ENCODE measurements at places on chromosomes 13 and 19. TPM values are rescaled to one million over a fixed set of nuclear protein-coding genes. Genes with fewer than 3 reads are reported as not detected.

Gene LMTK3
- total RNA-seq: 3.1 TPM

Gene KIRREL2
- 0.39 TPM for total RNA-seq

Gene CEACAM3
- total RNA-seq: not detected

Gene IRS2
- 5.0 TPM for total RNA-seq

Gene LRRC25
- not detected for total RNA-seq

Gene SIGLEC5
- total RNA-seq: not detected

Gene FLT1
- total RNA-seq: 29.9 TPM

Gene ZNF587B
- total RNA-seq: 20.8 TPM

GRCh38 chr19:14073925-14074838 is 1.6 kb downstream of the MISP3 start:
- H3K27ac ChIP-seq: peak overlapping the region; percentile 93
- peaks cover 8% of the 10 kb centered on the region for H3K4me1 ChIP-seq
- no peaks in the 10 kb centered on the region for H3K27me3 ChIP-seq
- no peak for DNase-seq
- peak overlapping the region; percentile 97 for H3K4me3 ChIP-seq

- H3K4me3 ChIP-seq: peak overlapping the region; percentile 26
- no peaks in the 10 kb centered on the region for H3K27me3 ChIP-seq
- peaks cover 43% of the 10 kb centered on the region for H3K4me1 ChIP-seq
- no peak for DNase-seq
These were observed 6.5 kb upstream of the CIRBP start for GRCh38 chr19:1262623-1263123.

DNA sequence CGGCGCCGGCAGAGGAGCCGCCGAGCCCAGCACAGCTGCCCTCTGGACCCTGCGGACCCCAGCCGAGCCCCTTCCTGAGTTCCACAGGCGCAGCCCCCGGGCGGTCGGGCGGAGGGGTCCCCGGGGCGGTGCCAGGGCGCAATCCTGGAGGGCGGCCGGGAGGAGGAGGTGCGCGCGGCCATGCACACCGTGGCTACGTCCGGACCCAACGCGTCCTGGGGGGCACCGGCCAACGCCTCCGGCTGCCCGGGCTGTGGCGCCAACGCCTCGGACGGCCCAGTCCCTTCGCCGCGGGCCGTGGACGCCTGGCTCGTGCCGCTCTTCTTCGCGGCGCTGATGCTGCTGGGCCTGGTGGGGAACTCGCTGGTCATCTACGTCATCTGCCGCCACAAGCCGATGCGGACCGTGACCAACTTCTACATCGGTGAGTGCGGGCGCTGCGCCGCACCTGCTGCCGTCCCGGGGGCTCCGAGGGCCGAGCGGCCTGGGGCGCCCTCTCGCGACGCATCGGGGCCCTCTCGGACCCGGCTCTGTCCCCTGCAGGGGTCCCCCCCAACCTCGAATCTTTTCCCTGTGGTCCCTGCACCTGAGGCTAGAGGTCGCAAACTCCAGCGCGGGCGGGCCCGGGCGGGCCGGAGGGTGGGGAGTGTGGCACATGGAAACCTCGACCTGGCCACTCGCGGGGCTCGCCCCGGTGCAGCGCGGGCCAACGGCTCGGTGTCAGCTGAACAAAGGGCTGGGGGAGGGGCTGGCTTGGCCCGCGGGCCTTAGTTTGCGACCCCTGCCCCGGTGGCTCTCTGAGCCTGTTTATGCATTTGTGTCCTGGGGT is at the start of gene KISS1R:
Gene KISS1R (plus strand): TSS at position 11 of the 829 bp plus-strand sequence. CDS start 170 bp downstream, at position 181.
- peaks cover 4% of the 10 kb centered on the region for H3K27me3 ChIP-seq
- no peaks in the 10 kb centered on the region for H3K36me3 ChIP-seq
- peak within 1 kb of the TSS; percentile 38 for H3K27ac ChIP-seq
- peaks cover 14% of the 10 kb centered on the region for H3K4me1 ChIP-seq

DNA sequence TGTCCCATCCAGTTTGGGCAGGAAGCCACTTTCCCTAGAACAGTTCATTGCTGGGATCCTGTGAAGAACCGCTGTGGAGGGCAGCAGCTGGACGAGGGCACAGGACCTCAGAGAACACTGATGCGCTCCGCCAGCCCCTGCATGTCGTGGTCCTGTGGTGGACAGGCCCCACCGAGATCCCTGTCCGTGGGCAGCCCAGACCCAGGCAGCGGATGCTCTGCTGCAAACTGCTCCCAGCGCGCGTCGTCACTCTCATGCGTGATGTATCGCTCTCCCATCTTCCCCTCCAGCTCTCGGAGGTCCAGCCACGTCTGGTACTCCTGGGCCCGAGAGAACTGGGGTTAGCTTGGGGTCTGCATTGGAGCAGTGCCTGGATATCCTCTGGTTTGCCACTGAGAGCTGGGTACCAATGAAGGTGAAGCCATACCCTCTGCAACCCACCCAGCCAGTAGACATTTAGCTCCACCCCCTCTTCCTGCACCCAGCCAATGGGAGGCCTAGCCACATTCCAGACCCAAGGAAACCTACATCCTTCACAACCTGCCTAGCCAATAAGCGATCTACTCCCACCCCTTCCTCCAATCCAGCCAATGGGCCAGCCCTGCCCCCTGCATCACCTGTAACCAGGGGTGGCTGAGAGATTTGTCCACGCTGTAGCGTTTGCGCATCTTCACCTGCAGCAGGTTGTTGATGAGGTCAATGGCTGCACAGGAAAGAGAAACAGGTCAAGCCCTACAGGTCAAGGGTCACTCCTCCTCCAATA is 13.6 kb upstream of the DACT3 start:
- peaks cover 8% of the 10 kb centered on the region for H3K4me1 ChIP-seq
- no peak overlapping the region for H3K4me3 ChIP-seq
- H3K27me3 ChIP-seq: no peaks in the 10 kb centered on the region
- H3K36me3 ChIP-seq: peaks cover 72% of the 10 kb centered on the region
- no peak overlapping the region for H3K27ac ChIP-seq

DNA sequence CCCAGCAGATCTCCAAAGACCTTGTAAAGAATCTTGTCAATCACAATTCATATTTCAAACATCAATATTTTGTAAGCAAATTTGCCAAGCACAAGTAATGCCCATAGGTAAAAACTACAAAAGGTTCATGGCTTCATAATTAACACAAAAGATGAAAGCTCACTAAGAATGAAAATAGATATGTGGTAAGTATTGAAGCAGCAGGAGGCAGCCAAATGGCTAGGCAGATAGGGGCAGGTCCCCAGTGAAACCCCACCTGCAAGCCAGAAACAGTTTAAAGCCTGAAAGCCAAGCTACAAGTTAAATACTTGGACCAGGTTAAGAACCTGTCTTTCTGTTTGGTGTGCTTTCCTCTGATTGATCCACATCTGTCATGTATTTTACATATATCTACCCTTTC is 942.6 kb upstream of the SPRY2 start:
- H3K36me3 ChIP-seq: no peaks in the 10 kb centered on the region
- no peaks in the 10 kb centered on the region for H3K4me1 ChIP-seq
- no peak overlapping the region for H3K27ac ChIP-seq
- H3K4me3 ChIP-seq: no peak overlapping the region
- DNase-seq: no peak
- no peaks in the 10 kb centered on the region for H3K27me3 ChIP-seq

- DNase-seq: no peak
- no peak overlapping the region for H3K27ac ChIP-seq
- H3K4me1 ChIP-seq: peaks cover 5% of the 10 kb centered on the region
- peaks cover 25% of the 10 kb centered on the region for H3K27me3 ChIP-seq
- no peaks in the 10 kb centered on the region for H3K36me3 ChIP-seq
These were observed 12.9 kb downstream of the COL4A2 start for GRCh38 chr13:110319774-110320509.

GRCh38 chr19:6963937-6964336 is 57.3 kb downstream of the MBD3L2B start:
- no peak overlapping the region for H3K4me3 ChIP-seq
- H3K27me3 ChIP-seq: no peaks in the 10 kb centered on the region
- H3K4me1 ChIP-seq: no peaks in the 10 kb centered on the region
- H3K27ac ChIP-seq: no peak overlapping the region
- no peak for DNase-seq
- no peaks in the 10 kb centered on the region for H3K36me3 ChIP-seq

DNA sequence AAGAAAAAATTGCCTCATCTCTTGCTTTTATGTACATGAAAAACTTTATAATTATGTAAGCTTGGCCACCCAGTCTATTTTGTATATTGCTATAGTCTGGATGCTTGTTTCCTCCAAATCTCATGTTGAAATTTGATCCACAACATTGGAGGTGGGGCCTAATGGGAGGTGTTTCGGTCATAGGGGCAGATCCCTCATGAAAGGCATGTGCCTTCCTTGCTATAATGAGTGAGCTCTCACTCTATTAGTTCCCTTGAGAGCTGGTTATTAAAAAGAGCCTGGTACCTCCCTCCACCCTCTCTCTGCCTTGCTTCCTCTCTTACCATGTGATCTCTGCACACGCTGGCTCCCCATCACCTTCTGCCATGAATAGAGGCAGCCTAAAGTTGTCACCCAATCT is 1005.1 kb downstream of the PCDH9 start:
- no peak overlapping the region for H3K27ac ChIP-seq
- no peaks in the 10 kb centered on the region for H3K27me3 ChIP-seq
- H3K4me3 ChIP-seq: no peak overlapping the region
- DNase-seq: no peak
- H3K4me1 ChIP-seq: peaks cover 2% of the 10 kb centered on the region

GRCh38 chr13:90188351-90188636 is 1159.2 kb upstream of the MIR17HG start:
- no peak for DNase-seq
- no peak overlapping the region for H3K27ac ChIP-seq
- no peak overlapping the region for H3K4me3 ChIP-seq
- no peaks in the 10 kb centered on the region for H3K4me1 ChIP-seq
- H3K36me3 ChIP-seq: no peaks in the 10 kb centered on the region
- H3K27me3 ChIP-seq: no peaks in the 10 kb centered on the region

DNA sequence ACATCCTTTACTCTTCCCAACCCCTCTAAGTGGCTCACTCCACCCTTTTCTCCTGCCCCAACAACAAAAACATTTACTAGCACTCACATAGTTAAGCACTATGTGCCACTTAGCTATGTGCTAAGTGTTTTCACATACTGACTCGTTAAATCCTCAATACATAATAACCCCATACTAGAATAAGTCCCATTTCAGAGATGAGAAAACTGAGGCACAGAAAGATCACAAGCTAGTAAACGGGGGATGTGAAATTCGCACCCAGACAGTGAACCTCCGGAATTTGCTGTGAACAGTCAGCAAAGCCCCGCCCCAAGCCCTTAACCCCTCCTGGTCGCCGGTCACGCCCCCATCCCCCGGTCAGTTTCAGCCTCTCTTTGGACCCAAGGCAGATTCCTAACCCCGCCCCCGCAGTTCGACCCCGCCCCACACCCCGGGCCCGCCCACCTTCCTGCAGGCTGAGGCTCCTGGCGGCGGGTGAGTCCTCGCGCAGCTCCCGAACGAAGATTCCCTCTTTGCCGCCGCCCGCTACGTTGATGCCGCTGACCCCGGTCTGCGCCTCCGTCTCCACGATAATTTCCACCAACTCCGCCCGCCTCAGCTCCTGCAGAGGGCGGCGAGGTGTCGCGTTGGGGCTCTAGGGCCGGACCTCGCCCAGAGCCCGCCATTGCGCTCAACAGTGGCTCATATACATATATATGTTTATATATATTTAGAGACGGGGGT is 9.8 kb downstream of the PRX start:
- H3K27me3 ChIP-seq: peaks cover 3% of the 10 kb centered on the region
- peak overlapping the region; percentile 85 for H3K4me3 ChIP-seq
- H3K4me1 ChIP-seq: peaks cover 12% of the 10 kb centered on the region
- DNase-seq: peak; percentile 83

GRCh38 chr13:110405597-110406450 is 98.7 kb downstream of the COL4A2 start:
- peaks cover 7% of the 10 kb centered on the region for H3K4me1 ChIP-seq
- no peak overlapping the region for H3K4me3 ChIP-seq
- peaks cover 70% of the 10 kb centered on the region for H3K27me3 ChIP-seq
- no peak overlapping the region for H3K27ac ChIP-seq
- H3K36me3 ChIP-seq: no peaks in the 10 kb centered on the region

- H3K27ac ChIP-seq: no peak overlapping the region
- H3K4me3 ChIP-seq: no peak overlapping the region
- no peak for DNase-seq
- H3K36me3 ChIP-seq: no peaks in the 10 kb centered on the region
- H3K4me1 ChIP-seq: no peaks in the 10 kb centered on the region
- H3K27me3 ChIP-seq: peaks cover 3% of the 10 kb centered on the region
These were observed 201.9 kb downstream of the FGF9 start for GRCh38 chr13:21872795-21873194.

DNA sequence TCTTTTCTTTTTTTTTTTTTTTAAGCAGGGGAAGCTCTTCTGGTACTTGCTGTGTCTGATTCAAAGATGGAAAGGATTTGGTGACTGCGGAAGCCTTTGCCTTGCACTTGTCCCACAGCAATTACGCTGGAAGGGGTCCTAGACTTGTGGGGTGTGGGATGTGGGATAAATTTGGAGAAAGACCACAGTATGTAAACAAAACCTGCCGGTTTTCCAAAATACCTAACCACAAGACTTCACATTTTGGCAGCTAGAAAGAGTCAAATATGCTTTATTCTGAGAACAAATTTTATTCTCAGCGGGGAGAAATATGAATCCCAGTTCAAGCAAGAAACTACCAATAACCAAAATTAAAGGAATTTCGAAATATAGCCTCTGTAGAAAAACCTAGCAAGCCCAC is 176.5 kb downstream of the SPRY2 start:
- DNase-seq: no peak
- no peaks in the 10 kb centered on the region for H3K4me1 ChIP-seq
- no peaks in the 10 kb centered on the region for H3K36me3 ChIP-seq
- H3K4me3 ChIP-seq: no peak overlapping the region

DNA sequence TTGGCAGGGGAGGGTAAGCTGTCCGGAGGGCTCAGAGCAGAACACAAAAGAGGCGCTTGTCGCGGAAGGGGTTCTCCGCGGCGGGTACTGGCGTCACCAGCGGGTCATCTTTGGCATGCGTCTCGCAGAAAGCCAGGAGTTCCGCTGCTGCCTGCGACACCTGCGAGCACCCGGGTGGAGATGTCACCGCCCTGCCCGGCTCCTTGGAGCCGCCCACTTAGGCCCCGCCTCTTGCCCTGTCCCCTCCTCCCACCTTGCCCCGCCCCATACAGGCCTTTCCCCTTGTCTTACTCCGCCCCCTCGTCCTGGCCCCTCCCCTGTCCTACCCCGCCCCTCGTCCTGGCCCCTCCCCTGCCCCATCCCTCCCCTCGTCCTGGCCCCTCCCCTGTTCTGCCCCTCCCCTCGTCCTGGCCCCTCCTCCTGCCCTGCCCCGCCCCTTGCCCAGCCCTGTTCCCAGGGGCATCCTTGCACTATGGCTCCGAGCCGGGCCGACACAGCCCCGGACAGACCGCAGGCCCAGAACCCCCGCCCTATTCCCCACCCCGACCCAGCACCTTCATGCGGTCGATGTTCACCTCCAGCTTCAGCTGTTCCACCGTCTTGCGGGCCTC is 1.9 kb downstream of the GNG8 start:
- peak; percentile 94 for DNase-seq
- H3K4me3 ChIP-seq: peak overlapping the region; percentile 80
- H3K36me3 ChIP-seq: peaks cover 6% of the 10 kb centered on the region
- peak overlapping the region; percentile 34 for H3K27ac ChIP-seq
- peaks cover 2% of the 10 kb centered on the region for H3K27me3 ChIP-seq
- H3K4me1 ChIP-seq: peaks cover 13% of the 10 kb centered on the region

GRCh38 chr13:59371229-59371628 is 792.5 kb downstream of the DIAPH3 start:
- no peak overlapping the region for H3K27ac ChIP-seq
- H3K27me3 ChIP-seq: no peaks in the 10 kb centered on the region
- no peaks in the 10 kb centered on the region for H3K4me1 ChIP-seq
- no peak for DNase-seq
- no peak overlapping the region for H3K4me3 ChIP-seq

- peak overlapping the region; percentile 86 for H3K4me3 ChIP-seq
- H3K36me3 ChIP-seq: peaks cover 17% of the 10 kb centered on the region
- no peaks in the 10 kb centered on the region for H3K27me3 ChIP-seq
- no peak for DNase-seq
These were observed 985 bp upstream of the KCNK6 start for GRCh38 chr19:38318660-38319059.

Measured in activated T-helper 2 cell treated with anti-CD3 and anti-CD28 coated beads, Interferon-gamma antibody, Interleukin-2, Interleukin-4, amounts not matched to agents 10 μg/mL and 5 μg/mL and 100 μg/mL, durations not matched to agents 14 hours and 24 hours and 36 hours (primary cell).